ENCODE measurements at places on chromosomes 12 and 14.

DNA sequence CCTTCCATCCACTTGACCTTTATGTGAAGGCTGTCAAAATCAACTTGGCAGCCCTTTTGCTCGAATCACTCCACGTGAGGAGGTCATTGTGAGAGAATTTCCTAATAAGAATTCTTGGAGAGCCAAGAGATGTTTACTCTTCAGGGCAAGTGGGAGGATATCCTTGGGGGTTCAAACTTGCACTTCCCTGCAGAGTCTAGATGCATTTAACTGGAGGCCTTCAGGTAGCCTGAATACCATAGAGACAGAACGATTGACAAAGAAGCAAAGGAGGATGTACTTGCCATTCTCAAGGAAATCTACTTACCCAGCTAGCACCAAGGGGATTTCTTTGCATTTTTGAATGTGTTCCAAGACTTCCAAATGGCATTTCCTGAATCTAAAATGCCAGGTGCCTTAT is 1702.6 kb upstream of the FLRT2 start:
- DNase-seq: no peak

DNA sequence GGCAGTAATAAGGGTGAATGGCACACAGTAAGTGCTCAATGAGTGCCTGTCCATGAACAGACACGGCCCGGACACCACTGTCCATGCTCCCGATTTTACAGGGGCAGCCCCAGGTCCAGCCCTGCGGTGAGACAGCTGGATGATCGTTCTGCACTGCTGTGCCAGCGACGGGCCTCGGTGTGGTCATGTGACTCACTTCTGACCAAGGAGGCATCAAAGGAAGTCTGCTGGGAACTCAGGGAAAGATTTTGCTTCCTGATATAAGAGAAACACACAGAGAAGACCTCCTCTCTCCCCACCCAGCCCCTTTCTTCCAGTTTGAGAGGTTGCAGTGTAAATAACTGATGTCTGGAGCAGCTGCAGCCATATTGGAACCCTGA is 126.6 kb downstream of the SCARB1 start:
- DNase-seq: no peak

DNA sequence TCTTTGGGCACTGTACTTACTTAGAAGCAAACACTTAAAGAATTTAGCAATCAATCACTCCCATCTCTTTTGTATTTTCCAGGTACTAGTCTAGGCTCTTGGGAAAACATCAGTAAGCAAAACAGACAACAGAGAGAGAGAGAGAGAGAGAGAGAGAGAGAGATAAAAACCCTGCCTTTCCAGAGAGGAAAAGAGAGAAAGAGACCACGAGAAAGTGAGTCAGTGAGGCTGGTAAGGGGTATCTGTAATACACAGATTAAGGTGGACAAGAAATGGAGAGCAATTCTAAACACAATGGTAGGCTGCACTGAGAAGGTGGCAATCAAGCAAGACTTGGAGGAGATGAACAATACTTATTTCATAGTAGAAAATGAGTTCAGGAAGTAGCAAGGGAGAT is 119.9 kb upstream of the OVCH1 start:
- no peak for DNase-seq

- DNase-seq: no peak
These were observed 54.0 kb downstream of the BCAT1 start for GRCh38 chr12:24894879-24895278.

DNA sequence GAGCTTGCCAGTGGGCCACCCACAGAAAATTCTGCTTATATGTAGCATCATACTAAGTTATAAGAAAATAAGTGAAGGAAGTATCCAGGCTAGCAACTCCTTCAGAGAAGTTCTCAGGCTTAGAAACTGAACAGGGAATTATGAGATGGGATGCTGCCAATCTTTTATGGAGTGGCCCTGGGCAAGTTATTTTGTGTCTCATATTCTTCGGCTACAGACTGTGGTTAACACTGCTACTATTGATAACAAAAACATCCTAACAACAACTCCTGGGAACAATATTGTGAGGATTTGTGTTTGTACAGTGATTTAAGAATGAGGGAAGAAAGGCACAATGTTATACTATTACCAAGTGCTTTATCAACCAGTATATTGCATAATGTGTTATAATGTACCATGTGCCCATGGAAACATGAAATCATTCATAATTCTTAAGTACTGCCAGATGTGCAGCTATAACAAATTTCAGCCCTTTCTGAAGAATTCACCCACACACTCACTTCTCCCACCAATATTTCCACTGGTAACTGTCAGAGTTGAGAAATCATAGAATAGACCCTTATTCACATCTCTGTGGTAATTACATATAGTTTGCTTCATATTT is 113.3 kb upstream of the SOX5 start:
- no peak for DNase-seq

- no peak for DNase-seq
These were observed 10.1 kb downstream of the GMFB start for GRCh38 chr14:54478636-54479215.

DNA sequence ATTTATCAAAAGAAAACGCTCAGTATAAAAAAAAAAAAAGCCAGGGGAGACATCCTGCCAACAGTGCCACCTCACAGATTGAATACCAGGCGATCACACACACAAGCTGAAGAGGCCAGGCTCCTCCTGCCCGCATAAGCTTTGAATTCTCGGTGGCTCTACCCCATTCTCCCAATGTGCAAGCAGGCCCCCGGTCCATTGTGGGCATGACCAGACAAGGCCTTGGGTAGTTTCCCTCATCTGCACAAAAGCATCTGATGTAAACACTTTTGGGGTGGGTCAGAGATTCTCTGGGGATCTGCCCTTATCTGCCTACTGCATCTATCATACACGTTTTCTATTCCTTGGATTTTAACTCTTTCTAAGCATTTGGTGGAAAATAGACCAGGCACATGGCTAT is 16.2 kb downstream of the KLRF2 start:
- no peak for DNase-seq

- no peak for DNase-seq
These were observed 34.4 kb upstream of the GALNT9 start for GRCh38 chr12:132363661-132364347.

GRCh38 chr12:118874698-118875548 is 106.4 kb upstream of the SRRM4 start:
- no peak for DNase-seq

GRCh38 chr12:123805173-123805572 is 43.1 kb downstream of the DNAH10 start:
- DNase-seq: no peak

DNA sequence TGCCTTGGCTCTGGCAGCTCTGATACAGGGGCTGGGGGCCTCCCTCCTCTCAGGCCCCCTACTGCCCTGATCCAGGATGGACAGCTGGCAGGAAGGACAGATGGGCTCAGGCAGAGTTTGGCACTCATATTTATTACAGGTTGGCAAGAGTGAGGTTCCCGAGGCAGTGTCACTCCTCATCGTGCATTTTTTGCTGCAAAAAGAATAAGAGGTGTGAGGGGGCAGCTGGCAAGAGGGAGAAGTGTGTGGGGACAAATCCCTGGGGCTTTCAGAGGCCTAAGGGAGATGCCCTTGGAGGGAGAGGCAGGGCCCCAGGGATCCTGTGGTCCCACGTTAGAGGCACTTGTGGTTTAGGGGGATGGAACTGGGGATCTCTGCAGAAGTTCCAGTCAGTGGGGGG is 5.0 kb downstream of the CMTM5 start:
- no peak for DNase-seq

GRCh38 chr12:125098676-125099408 is 33.6 kb downstream of the AACS start:
- no peak for DNase-seq

DNA sequence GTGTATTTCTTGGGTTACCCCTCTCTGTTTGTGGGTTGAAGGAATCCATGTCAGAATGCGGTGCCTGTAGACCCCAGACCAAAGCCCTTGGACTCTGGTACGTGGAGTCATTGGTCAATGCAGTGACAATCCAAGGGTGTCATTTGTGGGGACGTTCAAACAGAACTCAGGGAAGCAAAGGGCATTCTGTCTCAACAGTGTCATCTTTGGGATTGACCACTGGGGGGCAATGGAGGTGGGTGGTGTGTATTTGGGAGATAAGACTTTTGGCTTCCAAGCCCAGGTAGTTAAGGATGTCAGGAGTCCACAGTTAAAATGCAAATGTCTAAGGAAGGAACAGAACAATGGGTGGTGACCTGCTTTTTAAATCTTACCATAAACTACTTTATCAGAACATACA is 54.6 kb upstream of the CCDC175 start:
- DNase-seq: no peak

DNA sequence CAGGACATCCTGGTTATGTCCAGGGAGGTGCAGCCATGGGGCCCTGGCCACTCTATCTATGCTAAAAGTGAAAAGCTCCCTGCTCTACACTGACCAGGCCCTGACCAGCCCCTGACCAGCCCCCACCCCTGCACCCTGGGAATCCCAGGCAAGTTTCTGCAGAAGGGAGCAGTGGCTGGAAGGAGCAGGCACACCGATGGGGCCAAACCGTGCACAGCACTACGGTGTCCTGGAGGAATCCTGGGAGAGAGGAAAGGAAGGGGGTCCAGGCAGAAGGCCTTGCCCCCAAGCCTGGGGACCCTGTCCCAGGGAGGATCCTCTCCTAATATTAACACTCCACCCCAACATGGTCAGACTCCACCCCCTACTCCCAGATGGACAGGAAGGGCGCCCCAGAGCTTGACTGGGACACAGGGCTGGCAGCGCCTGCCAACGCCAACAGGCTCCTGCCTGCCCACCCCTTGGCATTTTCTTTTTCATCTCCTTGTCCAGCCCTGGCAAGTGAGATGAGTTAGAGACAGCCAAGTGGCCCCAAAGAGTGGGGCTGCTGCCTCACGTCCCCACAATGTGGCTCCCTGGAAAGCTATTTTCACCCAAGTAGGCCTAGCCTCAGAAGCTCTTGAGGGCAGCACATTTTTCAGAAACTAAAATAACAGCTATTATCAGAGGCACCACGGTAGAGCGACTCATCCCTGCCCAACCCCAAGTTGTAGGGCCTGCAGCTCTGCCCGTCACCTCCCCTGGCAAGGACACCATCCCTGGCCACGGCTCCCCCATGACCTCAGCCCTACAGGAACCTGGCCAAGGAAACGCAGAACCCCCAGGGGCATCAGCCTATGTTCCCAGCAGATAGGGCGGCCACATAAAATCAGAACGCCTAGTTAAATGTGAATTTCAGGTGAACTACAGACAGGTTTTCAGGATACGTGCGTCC is 82.6 kb downstream of the SCARB1 start:
- no peak for DNase-seq

All from stimulated activated CD4-positive, alpha-beta T cell treated with anti-CD3 and anti-CD28 coated beads, TNF-alpha, amount 100 ng/mL, for 48 hours (primary cell).